ENCODE measurements at places on chromosomes 4 and X. TPM values are rescaled to one million over a fixed set of nuclear protein-coding genes. Genes with fewer than 3 reads are reported as not detected.

The STATH gene
- total RNA-seq = not detected

DNA sequence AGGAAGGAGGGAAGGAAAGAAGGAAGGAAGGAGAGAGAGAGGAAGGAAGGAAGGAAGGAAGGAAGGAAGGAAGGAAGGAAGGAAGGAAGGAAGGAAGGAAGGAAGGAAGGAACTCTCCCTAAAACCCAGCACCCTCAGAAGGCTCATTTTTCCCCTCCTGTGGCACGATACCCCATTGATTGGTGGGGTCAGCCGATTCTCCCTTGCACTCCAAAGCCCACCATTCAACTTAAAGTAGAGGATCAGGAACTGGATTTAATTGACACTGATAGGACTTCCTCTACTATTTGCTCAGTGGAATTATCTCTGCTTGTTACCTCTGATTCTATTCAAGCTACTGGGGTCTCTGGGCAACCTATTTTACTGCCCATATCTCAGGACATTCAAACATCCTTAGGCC is 199.2 kb upstream of the MAOA start:
- no peaks in the 10 kb centered on the region for H3K4me1 ChIP-seq
- no peak for DNase-seq
- no peak overlapping the region for H3K27ac ChIP-seq
- no peak overlapping the region for H3K4me3 ChIP-seq

DNA sequence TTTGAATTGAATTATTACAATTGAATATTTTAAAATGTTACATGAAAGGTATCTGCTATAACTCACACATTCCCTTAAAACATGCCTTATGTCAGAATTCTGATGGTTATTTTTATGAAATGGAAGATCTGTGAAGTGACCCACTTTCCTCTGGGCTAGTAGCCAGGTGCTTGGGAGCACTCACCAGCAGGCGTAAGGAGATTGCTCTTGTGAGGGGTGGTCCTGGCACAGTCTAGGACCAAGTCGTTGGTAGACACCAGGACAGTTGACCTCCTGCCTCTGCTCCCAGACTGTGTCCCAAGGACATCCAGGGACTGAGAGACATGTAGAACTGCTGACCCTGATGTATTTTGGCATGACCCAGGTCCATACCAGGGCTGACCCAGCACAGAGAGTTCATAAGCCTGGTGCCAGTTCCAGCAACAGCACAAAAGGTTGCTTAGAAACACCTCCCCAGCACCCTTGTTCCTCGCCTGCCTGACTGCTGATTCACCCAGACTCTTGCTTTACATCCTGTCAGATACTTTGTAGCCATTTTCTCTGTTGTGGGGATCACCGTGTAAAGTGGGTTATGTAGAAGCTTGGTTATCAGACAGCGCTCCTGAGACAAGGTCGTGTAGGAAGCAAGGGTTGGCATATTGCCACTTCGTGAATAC is 48.5 kb downstream of the NELFA start:
- H3K4me3 ChIP-seq = no peak overlapping the region
- H3K27me3 ChIP-seq = no peaks in the 10 kb centered on the region
- H3K4me1 ChIP-seq = no peaks in the 10 kb centered on the region
- H3K27ac ChIP-seq = no peak overlapping the region

DNA sequence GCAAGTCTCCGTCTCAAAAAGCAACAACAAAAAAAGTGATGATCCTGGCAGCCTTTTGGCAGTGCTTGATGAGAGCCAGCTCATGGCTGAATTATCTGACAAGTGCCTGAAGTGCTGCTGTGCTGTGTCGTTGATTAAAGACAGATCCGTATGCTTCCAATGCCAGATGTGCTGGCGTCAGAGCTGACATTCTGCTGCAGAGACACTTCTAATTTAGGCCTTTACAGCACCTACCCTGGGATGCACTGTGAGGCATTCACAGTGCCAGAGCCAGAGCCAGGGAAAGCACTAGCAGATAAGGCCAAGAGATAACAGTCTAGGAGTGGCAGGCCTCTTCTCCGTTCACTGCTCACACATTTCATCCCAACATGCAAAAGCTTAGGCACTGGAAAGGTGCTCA is 995.5 kb downstream of the RAB28 start:
- H3K4me1 ChIP-seq = no peaks in the 10 kb centered on the region
- no peak overlapping the region for H3K4me3 ChIP-seq
- H3K27me3 ChIP-seq = no peaks in the 10 kb centered on the region
- DNase-seq = no peak
- no peak overlapping the region for H3K27ac ChIP-seq

The CYSLTR1 gene
- total RNA-seq = 0.50 TPM

The CACNA1F gene
- 0.26 TPM for total RNA-seq

GRCh38 chr4:124993838-124994237 is 281.3 kb upstream of the ANKRD50 start:
- no peak for DNase-seq
- no peak overlapping the region for H3K27ac ChIP-seq
- H3K36me3 ChIP-seq = no peaks in the 10 kb centered on the region

DNA sequence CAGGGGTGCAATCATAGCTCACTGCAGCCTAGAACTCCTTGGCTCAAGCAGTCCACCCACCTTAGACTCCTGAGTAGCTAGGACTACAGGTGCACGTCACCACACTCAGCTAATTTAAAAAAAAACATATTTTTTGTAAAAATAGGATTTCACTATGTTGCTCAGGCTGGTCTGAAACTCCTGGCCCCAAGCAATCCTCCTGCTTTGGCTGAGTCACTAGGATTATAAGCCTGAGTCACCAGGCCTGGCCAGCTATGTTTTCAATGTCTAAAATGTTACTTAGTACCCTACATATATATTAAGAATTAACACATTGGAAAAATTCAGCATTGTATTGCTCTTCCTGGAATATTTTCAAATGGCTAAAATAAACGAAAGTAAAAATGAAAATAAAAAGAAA is 37.5 kb downstream of the PNPLA4 start:
- H3K27me3 ChIP-seq = no peaks in the 10 kb centered on the region
- no peak overlapping the region for H3K4me3 ChIP-seq
- H3K36me3 ChIP-seq = no peaks in the 10 kb centered on the region
- DNase-seq = peak; percentile 10
- no peaks in the 10 kb centered on the region for H3K4me1 ChIP-seq
- H3K27ac ChIP-seq = no peak overlapping the region

The UGT2B17 gene
- not detected for total RNA-seq

DNA sequence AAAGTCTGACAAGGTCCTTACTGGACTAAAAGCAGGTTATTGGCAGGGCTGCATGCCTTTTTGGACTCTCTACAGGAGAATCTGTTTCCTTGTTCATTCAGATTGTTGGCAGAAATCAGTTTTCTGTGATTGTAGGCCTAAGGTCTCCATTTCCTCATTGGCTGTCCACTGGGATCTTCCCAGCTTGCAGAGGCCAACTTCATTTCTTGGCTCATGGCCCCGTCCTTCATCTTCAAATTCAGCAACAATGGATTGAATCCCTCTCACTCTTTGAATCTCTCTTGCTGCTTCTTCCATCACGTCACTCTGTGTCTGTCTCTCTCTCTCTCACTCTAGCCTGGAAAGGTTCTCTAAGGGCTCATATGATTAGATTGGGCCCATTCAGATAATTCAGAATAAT is 14.9 kb upstream of the GLUD2 start:
- H3K4me1 ChIP-seq = no peaks in the 10 kb centered on the region
- H3K27me3 ChIP-seq = no peaks in the 10 kb centered on the region
- H3K36me3 ChIP-seq = no peaks in the 10 kb centered on the region
- no peak for DNase-seq

DNA sequence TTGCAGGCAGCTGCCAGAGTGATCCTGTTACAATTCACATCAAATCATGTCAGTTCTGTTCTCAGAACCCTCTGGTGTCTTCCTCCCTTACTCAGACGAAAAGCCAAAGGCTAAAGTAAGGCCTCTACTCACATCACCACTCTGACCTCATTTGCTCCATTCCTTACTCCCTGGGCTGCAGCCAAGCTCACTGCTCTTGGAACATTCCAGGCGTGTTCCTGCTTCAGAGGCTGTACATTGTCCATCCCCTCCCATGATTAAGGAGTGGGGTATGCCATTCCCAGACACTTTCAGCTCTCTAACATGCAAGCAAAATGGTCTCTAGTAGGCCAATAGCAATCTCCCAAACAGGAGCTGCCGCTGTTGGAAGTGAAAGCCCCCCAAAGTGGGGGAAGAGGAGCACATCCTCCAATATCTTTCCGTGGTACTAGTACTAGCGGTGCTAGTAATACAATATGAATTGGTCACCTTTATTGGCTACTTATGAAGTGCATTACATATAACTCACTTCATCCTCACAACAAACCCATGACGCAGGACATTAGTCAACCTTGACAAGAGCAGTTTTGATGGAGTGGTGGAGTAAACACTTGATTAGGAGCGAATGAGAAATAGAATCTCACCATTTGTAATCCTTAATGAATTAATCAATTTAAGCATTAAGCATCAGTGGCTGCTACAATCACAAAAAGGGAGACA is 15.0 kb downstream of the GAB3 start:
- H3K27me3 ChIP-seq = no peaks in the 10 kb centered on the region
- peak; percentile 92 for DNase-seq
- H3K36me3 ChIP-seq = no peaks in the 10 kb centered on the region
- H3K4me1 ChIP-seq = peaks cover 21% of the 10 kb centered on the region
